ENCODE measurements at places on chromosomes 7 and 10. TPM values are rescaled to one million over a fixed set of nuclear protein-coding genes. Genes with fewer than 3 reads are reported as not detected.

Gene SUGCT
- 44.5 TPM for total RNA-seq

Gene PLXDC2
- total RNA-seq: 26.8 TPM

Gene MRLN
- total RNA-seq: not detected

Gene C10orf62
- total RNA-seq: not detected

Gene HTR7
- total RNA-seq: 1.3 TPM

Gene AKR1C1
- total RNA-seq: 10.8 TPM

Gene C7orf33
- total RNA-seq: not detected

Gene ANKRD61
- total RNA-seq: not detected

Gene ABCB1
- 2.8 TPM for total RNA-seq

Gene TAS2R38
- total RNA-seq: not detected

Gene OR2A12
- total RNA-seq: not detected

Gene CYP2C19
- total RNA-seq: 9.7 TPM

Gene FANK1
- 3.4 TPM for total RNA-seq

Gene NODAL
- not detected for total RNA-seq

Gene CALCR
- not detected for total RNA-seq

Gene LIPJ
- 0.14 TPM for total RNA-seq

Gene MALRD1
- 2.4 TPM for total RNA-seq

Gene UNCX
- total RNA-seq: not detected

Gene ZNF479
- total RNA-seq: not detected

Gene EN2
- not detected for total RNA-seq

Gene PRDX3
- 103 TPM for total RNA-seq

Gene ARMH3
- 11.5 TPM for total RNA-seq

Gene WNT8B
- not detected for total RNA-seq

Gene CFAP46
- not detected for total RNA-seq

Gene GRID1
- total RNA-seq: 1.6 TPM

Gene FRMPD2
- not detected for total RNA-seq

Gene LFNG
- total RNA-seq: 162 TPM

Gene METTL27
- 6.0 TPM for total RNA-seq

Gene PDE1C
- total RNA-seq: 1.5 TPM

Gene KIAA1549
- 1.5 TPM for total RNA-seq

Gene MSMB
- total RNA-seq: not detected

Gene CDK14
- 2.2 TPM for total RNA-seq

Gene MYL7
- not detected for total RNA-seq

Gene WEE2
- not detected for total RNA-seq

Gene TEX47
- not detected for total RNA-seq

Gene PSPH
- total RNA-seq: 8.9 TPM

Gene DRGX
- not detected for total RNA-seq

Gene SKIDA1
- total RNA-seq: not detected
